Activated CD8-positive, alpha-beta memory T cell treated with anti-CD3 and anti-CD28 coated beads, Interleukin-2, amount 50 U/mL, for 4 hours (primary cell): ENCODE measurements at places on chromosomes 4 and X.

DNA sequence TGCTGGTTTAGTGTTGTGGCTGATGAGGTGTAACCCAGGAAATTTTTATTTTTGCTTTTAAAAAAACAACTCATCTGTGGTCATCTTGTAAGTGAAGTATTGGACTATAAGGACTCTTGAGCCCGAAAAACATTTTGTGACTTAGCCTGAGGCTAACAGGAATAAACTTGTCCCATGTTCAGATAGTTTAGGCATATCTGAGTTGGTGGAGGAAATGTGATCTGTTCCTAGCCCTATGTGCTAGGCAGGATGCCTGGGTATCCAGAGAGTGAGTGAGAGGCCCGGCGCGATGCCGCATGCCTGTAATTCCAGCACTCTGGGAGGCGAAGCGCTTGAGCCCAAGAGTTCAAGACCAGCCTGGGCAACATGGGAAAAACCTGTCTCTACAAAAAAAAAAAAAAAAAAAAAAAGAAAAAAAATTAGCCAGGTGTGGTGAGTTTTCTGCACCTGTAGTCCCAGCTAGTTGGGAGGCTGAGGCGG is 3.7 kb downstream of the SMS start:
- DNase-seq: no peak

DNA sequence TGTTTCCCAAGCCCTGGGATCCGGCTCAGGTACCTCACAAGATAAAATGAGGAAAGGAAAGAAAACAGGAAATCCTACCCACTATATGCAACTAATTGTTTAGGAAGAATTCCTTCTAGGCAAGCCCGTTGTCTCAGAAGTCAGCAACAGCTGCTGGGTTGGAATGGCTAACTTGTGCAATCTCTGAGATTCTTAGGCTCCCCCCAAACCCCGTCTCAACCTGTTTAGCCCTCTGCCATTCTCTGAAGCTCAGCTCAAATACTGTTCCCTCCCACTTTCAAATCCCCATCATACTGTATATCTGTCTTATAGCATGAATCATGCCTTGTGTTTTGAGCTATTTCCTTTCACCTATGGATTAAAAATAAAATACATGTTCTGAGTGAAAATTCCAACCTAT is 28.9 kb downstream of the STARD8 start:
- no peak for DNase-seq

- no peak for DNase-seq
These were observed 36.9 kb downstream of the SULT1E1 start for GRCh38 chr4:69823048-69823447.

DNA sequence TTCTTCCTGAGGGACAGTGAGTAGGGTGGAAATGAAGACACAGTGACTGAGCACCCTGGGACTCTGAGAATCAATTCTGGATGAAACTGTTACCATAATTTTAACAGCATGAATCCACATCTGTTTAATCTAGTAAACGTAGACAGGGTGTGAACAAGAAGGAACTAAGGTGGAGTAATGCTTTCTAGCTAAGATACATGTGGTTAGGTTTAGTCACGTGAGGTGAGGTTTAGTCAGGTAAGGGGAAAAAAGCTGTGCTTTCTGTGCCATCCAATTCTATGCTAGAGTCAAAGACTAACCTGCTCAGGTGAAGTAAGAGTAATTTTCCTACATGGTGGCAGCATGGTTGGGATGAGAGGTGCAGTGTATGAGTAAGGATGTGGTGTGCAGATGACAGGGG is 54.0 kb upstream of the C4orf54 start:
- DNase-seq: no peak

DNA sequence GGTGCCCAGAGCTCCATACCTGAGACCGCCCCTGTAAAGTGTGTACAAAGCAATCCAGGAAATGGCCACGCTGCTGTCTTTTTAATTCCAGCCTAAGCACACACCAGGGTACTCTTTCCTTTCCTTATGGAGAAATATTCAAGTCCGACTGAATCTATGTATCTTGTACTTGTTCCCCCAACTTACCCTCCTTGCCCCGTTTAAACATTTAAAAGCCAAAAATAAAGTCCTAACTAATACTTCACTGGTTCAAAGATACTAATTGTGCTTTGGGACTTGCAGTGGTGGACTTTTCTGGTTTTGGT is 731 bp upstream of the AMMECR1 start:
- no peak for DNase-seq

DNA sequence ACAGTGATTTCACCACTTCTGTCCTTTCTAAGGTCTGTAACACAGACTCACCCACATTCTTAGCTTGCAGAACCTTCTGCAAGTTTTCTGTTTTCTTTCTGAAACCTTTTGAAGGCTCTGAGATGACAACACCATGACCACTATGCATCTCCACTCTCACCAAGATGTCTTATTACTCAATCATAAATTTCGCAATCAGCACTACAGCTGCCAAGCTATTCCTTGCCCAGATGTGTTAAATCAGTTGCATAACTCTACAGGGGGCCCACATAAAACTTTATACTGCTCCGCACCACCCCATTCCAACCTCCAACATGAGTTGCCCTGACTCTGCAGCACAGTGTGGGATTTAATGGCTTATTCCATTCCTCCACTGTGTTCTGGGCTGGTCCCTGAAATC is 229.9 kb downstream of the COL25A1 start:
- no peak for DNase-seq

DNA sequence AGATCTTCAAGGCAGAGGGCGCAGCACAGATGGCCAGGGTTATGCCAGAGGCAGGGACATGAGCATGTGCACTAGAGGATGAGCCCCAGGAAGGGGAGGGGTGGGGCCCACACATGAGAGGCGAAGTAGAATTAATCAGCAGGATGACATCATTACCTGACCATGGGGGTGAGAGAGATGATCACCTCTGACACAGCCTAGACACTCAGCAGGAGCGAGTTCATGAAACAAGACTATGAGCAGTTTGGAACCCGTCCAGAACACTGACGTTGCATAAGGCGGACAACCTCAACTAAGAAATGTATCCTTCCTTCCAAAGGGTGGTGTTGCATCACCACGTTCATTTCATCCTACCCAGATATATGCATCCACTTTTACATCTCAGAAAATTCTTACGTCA is 446.7 kb upstream of the TENM3 start:
- no peak for DNase-seq

- no peak for DNase-seq
These were observed 308.8 kb downstream of the ZNF674 start for GRCh38 chrX:46236411-46236810.

- no peak for DNase-seq
These were observed 32.7 kb upstream of the MXRA5 start for GRCh38 chrX:3379111-3379510.

- no peak for DNase-seq
These were observed 105.0 kb downstream of the SHROOM3 start for GRCh38 chr4:76539979-76540378.

DNA sequence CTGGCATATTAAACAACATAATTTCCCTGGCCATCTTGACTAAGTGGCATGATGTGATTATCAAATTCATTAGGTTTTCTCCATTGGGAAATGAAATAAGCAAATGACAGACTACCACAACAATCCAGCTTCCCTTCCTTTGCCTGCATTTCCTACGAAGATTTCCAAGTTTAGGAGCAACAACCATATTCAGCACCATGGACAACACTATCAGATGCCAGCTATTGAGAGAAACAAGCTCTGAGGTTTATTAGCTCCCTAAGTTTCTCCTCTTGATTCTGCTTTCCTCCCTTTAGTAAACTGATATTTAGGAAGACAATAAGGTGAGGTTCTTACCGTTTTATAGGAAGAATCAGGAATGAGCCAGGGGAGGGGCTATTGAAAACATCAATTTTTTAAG is 36.2 kb downstream of the DCX start:
- DNase-seq: no peak

- no peak for DNase-seq
These were observed 205.9 kb downstream of the RAPGEF2 start for GRCh38 chr4:159308566-159309340.

DNA sequence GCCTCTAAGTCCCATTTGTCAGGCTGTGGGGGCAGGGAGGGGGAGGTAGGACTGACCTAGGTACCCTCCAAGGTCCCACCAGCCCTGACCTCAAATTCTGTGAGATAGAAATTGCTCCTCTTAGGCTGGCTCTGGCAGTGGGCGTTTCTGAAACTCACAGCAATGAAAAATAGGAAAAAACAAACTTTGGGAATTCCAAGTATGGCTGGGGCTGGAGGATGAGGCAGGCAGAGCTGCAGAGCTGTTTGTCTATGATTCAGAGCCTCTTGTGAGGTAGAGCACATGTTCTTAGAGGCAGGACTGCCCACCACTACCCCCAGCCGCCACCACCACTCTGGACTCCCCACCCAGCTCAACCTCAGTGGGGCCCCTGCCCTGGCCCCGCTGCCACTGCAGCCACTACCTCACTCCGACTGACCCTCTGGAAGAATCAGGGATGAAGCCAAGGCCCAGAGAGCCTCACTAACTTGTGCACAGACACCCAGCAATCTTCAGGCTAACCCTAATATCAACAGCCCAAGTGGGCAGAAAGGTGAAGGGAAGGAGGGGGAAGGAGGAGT is 98.2 kb downstream of the PJA1 start:
- DNase-seq: no peak

DNA sequence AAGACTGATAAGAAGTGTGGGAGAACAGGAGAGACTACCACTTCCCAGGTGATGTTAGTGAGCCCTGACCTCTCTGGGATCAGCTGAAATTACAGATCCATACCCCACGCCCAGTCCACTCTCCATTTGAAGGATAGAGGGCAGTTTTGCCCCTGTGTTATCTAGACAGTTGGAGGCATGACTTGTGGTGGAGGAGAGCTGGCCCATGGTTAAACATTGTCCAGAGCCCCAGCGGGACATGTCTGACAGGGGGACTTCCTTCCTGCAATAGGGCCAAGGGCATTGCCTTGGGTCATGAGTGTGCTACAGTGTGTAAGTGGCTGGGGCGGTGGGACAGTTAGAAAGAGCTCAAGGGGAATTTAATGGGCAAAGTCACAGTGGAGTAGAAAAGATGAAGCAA is 181.1 kb downstream of the MID1IP1 start:
- no peak for DNase-seq
